AG04449 (cell line): ENCODE measurements at places on chromosomes 3 and 15.

GRCh38 chr3:44198284-44199269, 43.1 kb upstream of the TOPAZ1 start:
- DNase-seq: peak; percentile 12

DNA sequence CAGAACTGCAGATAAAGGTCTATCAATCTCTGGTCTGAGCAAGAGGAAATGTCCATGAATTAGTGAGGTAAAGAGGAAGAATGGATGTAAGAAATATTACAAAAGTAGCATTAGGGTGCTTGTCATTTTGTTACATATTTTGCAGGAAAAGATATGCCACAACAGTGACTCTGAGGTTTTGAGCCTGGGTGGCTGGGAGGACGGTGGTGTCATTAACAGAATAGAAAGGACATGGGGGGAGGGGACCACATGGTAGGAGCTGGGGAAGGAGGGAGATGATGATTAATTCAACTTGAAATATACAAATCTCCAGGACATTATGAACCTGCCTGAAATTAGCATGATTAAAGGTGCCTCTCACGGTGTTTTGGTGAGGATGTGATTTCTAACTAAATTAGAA, 245.5 kb upstream of the MDFIC2 start:
- DNase-seq: no peak

- no peak for DNase-seq
Measured at GRCh38 chr3:45054196-45054857, 28.2 kb downstream of the CLEC3B start.

DNA sequence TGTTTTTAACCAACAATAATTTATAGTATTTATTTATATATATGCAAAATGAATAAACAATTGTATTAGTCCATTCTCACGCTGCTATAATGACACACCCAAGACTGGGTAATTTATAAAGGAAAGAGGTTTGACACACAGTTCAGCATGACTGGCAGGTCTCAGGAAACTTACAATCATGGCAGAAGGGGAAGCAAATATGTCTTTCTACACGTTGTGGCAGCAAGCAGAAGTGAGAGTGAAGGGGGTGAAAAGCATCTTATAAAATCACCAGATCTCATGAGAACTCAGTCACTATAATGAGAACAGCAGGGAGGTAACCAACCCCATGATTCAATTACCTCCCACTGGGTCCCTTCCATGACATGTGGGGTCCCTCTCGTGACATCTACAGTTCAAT, 162.8 kb upstream of the SLITRK3 start:
- DNase-seq: no peak

DNA sequence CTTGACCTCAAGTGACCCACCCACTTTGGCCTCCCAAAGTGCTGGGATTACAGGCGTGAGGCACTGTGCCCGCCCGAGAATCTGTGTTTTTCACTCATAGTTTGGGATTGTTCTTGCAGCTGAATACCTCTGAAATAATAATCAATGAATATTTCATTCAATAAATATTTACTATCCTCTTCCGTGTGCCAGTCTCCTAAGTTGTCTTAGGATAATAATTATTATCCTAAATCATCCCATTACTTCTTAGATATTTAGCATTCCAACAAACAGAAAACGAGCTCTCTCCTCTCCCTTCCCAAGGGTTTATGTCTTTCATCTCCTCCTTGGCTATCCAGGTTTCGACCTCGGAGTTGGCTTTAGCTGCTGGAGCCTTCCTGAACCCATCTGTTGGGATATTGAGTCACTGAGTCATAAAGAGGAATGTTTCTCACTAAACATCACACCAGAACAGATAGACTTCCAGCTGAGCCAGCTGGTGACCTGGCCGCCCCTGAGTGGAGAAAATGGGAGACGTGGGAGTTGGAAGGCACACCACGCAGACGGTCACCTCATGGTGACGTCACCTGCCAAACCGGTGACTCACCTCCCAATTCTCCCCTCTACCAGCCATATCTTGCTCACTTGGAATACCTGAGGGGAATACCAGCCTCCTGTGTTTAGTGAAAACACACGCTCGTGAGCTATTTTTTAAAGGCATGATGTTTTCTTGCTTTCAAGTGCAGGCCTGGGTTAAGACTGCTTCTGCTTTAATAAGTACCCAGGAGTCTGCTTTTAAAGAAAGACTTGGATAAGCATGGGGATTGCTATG, 43.9 kb downstream of the BHLHE40 start:
- DNase-seq: peak; percentile 93

- DNase-seq: no peak
Measured at GRCh38 chr3:108125153-108125543, 34.3 kb upstream of the CD47 start.
